ENCODE measurements at places on chromosomes 6 and 20. TPM values are rescaled to one million over a fixed set of nuclear protein-coding genes. Genes with fewer than 3 reads are reported as not detected.

LPIN3 gene
- total RNA-seq = 9.5 TPM

OOEP gene
- total RNA-seq = not detected

WFDC5 gene
- total RNA-seq = not detected

ANKRD6 gene
- 2.9 TPM for total RNA-seq

SLC17A9 gene
- total RNA-seq = not detected

FRS3 gene
- total RNA-seq = 2.5 TPM

PBX2 gene
- 21.1 TPM for total RNA-seq

ZDHHC14 gene
- total RNA-seq = 3.6 TPM

UST gene
- 2.9 TPM for total RNA-seq

FAM217A gene
- not detected for total RNA-seq

TOX2 gene
- total RNA-seq = 9.3 TPM

POU5F1 gene
- 4.5 TPM for total RNA-seq

OR2J2 gene
- not detected for total RNA-seq

SLCO4A1 gene
- 10.2 TPM for total RNA-seq

C6orf141 gene
- total RNA-seq = 23.4 TPM

GABRR1 gene
- not detected for total RNA-seq

SLC13A3 gene
- 0.12 TPM for total RNA-seq

ARHGAP18 gene
- 4.2 TPM for total RNA-seq

PCK1 gene
- total RNA-seq = 0.03 TPM

ADGRF4 gene
- 8.1 TPM for total RNA-seq

ZNF165 gene
- 0.93 TPM for total RNA-seq

AVP gene
- not detected for total RNA-seq

PET117 gene
- 26.5 TPM for total RNA-seq

PACSIN1 gene
- total RNA-seq = 0.04 TPM

FILIP1 gene
- 0.28 TPM for total RNA-seq

EDEM2 gene
- total RNA-seq = 47.4 TPM

STX7 gene
- total RNA-seq = 19.0 TPM

SLC4A11 gene
- 6.2 TPM for total RNA-seq

TRIM10 gene
- not detected for total RNA-seq

SCRT2 gene
- not detected for total RNA-seq

NT5DC1 gene
- 34.1 TPM for total RNA-seq

RSPH9 gene
- total RNA-seq = 0.17 TPM

CRYBG1 gene
- total RNA-seq = 0.64 TPM

KIFC1 gene
- total RNA-seq = 44.5 TPM

GMPR gene
- total RNA-seq = 0.54 TPM

TMEM74B gene
- 3.7 TPM for total RNA-seq

SSTR4 gene
- total RNA-seq = not detected

WASF1 gene
- 12.7 TPM for total RNA-seq

LBP gene
- total RNA-seq = 1.5 TPM

CTAGE9 gene
- total RNA-seq = not detected
